ENCODE measurements at places on chromosomes 16 and 17.

- no peak for DNase-seq
Measured at GRCh38 chr17:70552230-70552981, 383.1 kb downstream of the KCNJ2 start.

DNA sequence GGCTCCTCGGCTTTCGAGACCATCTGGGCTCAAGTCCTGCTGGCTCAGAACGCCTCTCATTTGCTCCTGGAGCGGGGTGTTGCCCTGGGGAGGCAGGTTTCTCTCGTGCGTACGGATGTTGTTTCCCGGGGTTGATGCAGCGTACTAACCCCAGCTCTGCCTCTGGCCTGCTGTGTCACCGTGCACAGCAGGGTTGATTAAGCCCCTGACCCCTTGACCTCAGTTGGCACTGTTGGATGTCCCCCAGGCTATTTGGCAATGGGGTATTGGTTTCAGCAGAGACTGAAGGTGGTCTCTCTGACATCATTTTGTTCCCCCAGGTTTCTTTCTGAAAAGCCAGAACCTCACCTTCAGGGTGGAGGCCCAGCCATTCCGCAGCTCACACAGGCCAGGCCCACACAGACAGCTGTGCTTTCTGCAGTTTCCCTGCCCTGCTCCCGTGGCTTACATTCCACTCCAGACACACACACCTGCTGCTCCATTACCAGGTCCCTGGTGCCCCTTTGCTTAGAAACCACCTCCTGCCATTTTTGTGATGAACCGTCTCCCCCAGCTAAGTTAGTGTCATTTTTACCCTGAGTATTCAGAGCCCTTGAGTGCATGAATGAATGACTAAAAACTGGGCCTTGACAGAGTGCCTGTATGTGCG, 233.5 kb downstream of the CCDC182 start:
- DNase-seq, result no peak

DNA sequence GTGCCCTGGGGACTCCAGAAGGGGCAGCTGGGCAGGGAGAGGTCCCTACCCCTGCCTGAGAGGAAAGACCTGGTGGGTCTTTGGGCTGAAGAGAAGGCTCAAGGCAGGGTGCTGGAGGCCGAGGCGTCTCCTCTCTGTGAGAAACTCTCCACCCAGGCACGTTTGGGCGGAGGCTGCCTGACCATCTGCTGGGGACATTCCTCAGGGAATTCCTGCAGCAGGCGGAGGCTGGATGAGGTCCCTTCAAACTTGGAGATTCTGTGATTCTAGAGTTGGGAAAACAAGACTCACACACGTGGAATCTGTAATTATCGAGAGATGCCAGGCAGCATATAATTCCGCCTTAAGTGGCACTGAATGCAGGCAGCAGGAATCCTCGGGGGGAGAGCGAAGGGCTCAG, 21.1 kb upstream of the PHF12 start:
- no peak for DNase-seq

- DNase-seq, result peak; percentile 13
Measured at GRCh38 chr16:799948-800833, at the start of gene GNG13. TSS of gene GNG13 (minus strand) at chr16:800734. CDS start at chr16:799077, 1,657 bp downstream.

All from activated CD4-positive, alpha-beta T cell treated with anti-CD3 and anti-CD28 coated beads, Interleukin-2, amount 50 U/mL, for 48 hours (primary cell).